Thoracic aorta (tissue), 2 donors: ENCODE measurements at places on chromosomes 12 and 14.

GRCh38 chr12:124752437-124753227, 111.0 kb downstream of the SCARB1 start:
- no peaks in the 10 kb centered on the region for H3K36me3 ChIP-seq
- peaks cover 21% of the 10 kb centered on the region for H3K4me1 ChIP-seq
- DNase-seq: no peak
- no peak overlapping the region for H3K4me3 ChIP-seq

DNA sequence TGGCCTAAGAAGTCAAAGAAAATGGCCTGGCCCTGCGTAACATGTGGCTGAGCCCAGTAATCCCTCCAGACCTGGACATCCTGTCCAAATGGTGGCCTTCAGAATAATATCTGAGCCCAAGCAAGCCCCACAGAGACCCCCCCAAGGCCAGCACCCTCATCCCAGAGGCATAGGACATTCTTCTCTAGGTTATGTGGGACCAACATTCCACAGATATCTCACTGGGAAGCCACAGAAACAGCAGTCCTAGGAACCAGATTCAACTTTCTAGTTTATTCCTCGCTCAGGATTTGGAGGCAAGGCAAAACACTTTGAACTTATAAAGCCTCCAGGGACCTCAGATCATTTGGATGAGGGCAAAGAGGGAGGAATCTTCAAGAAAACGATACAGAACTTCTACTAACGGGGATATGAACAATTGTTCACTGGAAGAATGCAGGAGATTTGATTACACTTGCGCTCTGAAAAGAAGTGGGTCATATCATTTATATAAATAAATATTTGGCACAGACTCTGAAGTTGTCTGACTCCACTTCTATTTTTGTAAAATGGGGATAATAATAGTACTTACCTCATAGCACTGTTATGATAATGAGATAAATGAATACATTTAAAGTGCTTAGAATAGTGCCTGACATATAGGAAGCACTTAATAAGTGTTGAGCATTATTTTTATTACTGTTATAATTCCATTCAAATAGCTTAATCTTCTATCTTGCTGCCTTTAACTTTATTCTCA, 171.5 kb downstream of the NUAK1 start:
- H3K36me3 ChIP-seq: no peaks in the 10 kb centered on the region
- H3K27ac ChIP-seq: peak overlapping the region; percentile 90
- peak overlapping the region; percentile 18 for H3K4me3 ChIP-seq
- no peaks in the 10 kb centered on the region for H3K27me3 ChIP-seq
- peaks cover 25% of the 10 kb centered on the region for H3K4me1 ChIP-seq
- DNase-seq: no peak

DNA sequence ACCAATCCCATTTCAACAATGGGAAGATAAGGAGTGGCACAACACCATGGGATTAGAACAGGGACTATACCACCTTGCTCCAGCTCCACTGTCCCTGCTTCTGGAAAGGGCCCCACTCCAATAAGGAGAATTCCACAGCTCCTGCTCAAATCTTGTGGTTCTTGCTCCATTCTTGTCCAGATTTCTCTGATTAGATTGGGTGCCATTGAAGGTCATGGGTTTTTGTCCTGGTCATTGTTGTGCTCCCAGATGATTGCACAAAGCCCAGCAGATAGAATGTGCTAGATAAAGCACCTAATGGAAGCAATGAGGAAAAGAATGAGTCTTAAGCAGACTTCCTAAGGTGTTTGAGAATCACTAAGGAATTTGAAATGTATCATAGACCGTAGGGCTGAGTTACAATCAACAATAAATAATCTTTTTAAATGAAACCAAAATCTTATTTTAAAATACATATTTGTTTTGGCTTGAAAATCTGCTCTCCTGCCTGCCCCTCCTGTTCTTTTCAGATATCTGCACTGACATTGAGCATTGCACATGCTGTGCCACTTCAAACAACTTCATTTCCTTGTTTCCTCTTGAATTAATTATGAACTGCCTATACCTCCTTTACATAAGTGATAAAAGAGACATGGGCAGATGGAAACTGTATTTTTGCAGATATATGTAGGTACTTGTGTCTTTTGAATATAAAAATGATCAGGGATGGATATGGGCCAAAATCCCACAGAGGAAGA, 115.9 kb downstream of the FGD4 start:
- H3K4me3 ChIP-seq: no peak overlapping the region
- no peaks in the 10 kb centered on the region for H3K4me1 ChIP-seq
- H3K27ac ChIP-seq: no peak overlapping the region
- H3K27me3 ChIP-seq: no peaks in the 10 kb centered on the region
- no peaks in the 10 kb centered on the region for H3K36me3 ChIP-seq
- DNase-seq: no peak

- no peak for DNase-seq
- H3K27me3 ChIP-seq: no peaks in the 10 kb centered on the region
- no peaks in the 10 kb centered on the region for H3K4me1 ChIP-seq
- no peaks in the 10 kb centered on the region for H3K36me3 ChIP-seq
- H3K4me3 ChIP-seq: no peak overlapping the region
- no peak overlapping the region for H3K27ac ChIP-seq
Measured at GRCh38 chr14:101037021-101037817, 133.7 kb upstream of the RTL1 start.

DNA sequence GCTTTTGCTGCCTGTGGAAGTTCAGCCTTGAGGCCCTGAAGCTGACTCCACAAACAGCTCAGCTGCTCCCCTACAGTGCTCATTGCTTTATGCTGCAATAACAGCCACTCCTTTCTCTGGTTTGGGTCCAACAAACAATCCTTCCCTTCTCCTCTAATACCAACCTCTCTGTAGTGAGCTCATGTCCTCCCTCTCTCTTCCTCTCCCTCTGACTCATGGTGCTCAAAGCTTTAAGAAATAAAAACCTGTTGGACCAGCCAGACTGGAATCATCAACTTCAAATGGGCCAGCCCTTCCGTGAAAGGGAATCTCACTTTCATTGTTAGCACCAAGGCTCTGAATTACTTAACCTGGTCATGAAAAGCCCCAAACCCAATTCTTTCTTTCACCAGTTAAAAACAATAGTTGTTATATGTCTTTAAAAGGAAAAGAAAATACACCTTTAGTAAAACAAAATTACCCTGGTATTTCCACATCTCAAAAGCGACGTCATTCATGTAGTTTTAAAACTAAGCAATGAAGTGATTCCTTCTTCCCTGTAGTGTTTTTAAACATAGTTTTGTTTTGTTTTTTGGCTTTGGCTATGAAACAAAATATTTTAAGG, 126.4 kb downstream of the DUSP6 start:
- DNase-seq: no peak
- peak overlapping the region; percentile 52 for H3K4me3 ChIP-seq
- H3K27me3 ChIP-seq: no peaks in the 10 kb centered on the region
- H3K27ac ChIP-seq: peak overlapping the region; percentile 38
- no peaks in the 10 kb centered on the region for H3K36me3 ChIP-seq

GRCh38 chr12:42969355-42969754, 379.8 kb upstream of the PRICKLE1 start:
- no peaks in the 10 kb centered on the region for H3K36me3 ChIP-seq
- no peak overlapping the region for H3K27ac ChIP-seq
- DNase-seq: no peak
- H3K4me1 ChIP-seq: no peaks in the 10 kb centered on the region
- no peaks in the 10 kb centered on the region for H3K27me3 ChIP-seq
- H3K4me3 ChIP-seq: no peak overlapping the region

DNA sequence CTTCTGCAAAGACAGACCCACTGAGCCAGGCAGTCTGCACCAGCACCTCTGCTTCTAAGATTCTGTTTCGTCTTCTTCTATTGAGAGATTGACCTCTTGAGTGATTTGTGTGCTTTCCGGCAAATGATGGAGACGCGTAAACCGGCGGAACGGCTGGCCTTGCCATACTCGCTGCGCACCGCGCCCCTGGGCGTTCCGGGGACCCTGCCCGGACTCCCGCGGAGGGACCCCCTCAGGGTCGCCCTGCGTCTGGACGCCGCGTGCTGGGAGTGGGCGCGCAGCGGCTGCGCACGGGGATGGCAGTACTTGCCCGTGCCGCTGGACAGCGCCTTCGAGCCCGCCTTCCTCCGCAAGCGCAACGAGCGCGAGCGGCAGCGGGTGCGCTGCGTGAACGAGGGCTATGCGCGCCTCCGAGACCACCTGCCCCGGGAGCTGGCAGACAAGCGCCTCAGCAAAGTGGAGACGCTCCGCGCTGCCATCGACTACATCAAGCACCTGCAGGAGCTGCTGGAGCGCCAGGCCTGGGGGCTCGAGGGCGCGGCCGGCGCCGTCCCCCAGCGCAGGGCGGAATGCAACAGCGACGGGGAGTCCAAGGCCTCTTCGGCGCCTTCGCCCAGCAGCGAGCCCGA, 703 bp downstream of the ASCL4 start:
- no peak for DNase-seq
- H3K27me3 ChIP-seq: no peaks in the 10 kb centered on the region
- no peak overlapping the region for H3K27ac ChIP-seq
- no peaks in the 10 kb centered on the region for H3K4me1 ChIP-seq
- H3K36me3 ChIP-seq: no peaks in the 10 kb centered on the region

DNA sequence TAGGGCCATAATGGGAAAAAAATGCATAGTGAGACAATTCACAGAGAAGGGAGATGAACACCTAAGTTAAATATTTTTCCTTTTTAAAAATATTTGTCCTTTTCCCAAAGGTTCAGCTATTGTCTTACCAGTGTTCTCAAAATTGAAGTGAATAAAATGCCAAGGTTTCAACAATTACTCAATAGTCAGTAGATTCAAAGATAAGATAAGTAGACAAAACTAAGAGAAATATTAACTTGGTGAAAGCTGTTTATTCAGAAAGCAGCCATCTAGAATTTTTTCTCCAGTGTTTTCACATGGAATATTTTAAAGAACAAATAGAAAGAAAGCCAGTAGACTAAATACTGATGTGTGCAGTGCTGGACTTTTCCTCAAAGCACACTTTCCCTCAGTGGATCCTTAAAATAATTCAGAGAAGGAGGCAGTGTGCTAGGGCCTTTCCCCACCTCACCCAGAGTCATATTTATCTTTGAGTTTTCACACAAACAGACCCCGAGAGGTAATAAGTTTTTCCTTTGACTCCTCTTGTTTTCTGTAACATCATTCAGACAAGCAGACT, 144.5 kb upstream of the PLEKHG7 start:
- H3K27me3 ChIP-seq: no peaks in the 10 kb centered on the region
- H3K4me3 ChIP-seq: no peak overlapping the region
- H3K27ac ChIP-seq: no peak overlapping the region

DNA sequence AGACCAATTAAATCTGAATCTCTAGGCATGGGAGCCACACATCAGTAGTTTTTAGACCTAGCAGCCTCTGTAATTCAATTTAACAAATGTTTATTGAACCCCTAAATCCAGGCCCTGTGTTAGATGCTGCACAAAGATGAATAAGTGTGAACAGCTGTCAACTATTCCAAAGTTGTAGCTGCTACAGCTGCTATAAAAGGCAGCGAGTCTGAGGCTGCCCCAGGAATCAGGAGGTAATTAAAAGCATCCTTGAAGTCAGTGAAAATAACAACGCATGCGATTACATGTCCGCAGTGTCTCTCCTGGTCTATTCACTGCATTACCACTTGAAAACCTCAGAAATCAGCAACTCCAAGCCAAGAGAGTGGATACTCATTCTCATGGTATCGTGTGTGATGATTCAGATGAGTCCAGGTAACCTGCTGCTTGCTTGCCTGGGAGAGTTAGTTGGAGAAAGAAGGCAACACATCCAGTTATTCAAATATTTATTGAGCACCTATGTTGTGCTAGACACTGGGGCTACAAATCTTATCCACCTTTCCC, 34.9 kb upstream of the DDHD1 start:
- DNase-seq: no peak
- no peak overlapping the region for H3K27ac ChIP-seq
- no peaks in the 10 kb centered on the region for H3K36me3 ChIP-seq
- H3K4me1 ChIP-seq: no peaks in the 10 kb centered on the region
- H3K4me3 ChIP-seq: no peak overlapping the region
- H3K27me3 ChIP-seq: no peaks in the 10 kb centered on the region

- no peak for DNase-seq
- H3K4me3 ChIP-seq: peak overlapping the region; percentile 21
- no peaks in the 10 kb centered on the region for H3K36me3 ChIP-seq
- peaks cover 96% of the 10 kb centered on the region for H3K4me1 ChIP-seq
- H3K27ac ChIP-seq: peak overlapping the region; percentile 83
Measured at GRCh38 chr12:113239288-113239771, 18.1 kb downstream of the TPCN1 start.

DNA sequence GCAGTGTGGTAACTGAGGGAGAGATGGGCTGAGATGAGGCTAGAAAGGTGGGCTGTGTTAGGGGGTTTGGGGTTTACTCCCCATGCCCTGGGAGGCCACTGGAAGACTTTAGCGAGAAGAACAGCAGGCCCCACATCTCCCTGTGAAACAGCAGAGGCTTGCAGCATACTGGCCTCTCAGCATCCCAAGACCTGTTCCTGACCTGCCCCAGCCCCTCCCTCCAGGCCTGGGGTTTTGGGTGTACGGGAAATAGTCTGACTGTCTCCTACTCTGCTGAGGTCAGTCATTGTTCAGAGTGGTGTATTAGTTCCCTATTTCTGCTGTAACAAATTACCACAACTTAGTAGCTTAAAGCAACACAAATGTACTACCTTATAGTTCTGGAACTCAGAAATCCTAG, 103.5 kb upstream of the HIF1A start:
- H3K27me3 ChIP-seq: no peaks in the 10 kb centered on the region
- H3K4me1 ChIP-seq: peaks cover 36% of the 10 kb centered on the region
- no peak for DNase-seq
- H3K36me3 ChIP-seq: no peaks in the 10 kb centered on the region
- no peak overlapping the region for H3K27ac ChIP-seq

DNA sequence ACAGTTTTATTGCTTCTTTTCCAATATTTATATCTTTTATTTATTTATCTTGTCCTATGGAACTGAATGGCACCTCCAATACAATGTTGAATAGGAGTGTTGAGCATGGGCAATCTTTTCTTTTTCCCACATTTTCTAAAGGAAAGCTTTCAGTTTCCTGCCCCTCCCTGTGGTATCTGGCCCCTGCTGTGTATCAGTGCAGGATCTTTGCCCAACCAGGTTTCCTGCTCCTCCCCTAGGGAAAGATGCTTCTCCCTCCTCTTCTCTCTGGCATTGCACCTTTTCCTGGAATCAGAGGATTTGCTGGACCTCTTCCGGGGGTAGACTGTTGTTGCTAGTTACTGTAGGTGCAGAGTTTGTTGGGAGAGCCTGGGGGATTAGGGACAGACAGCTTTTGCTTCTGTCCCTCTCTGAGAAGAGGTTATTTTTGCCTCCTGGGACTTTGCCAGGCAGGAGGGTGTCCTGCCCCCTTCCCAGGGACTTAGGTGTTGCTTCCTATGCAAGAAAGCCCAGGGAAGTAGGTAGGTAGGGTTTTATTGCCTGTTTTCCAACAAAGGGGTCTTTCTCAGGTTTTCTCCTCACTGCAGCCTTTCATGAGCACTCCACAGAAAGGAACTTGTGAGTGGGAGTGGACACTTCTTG, 67.6 kb downstream of the POLR3B start:
- no peak overlapping the region for H3K27ac ChIP-seq
- H3K4me1 ChIP-seq: no peaks in the 10 kb centered on the region
- no peaks in the 10 kb centered on the region for H3K27me3 ChIP-seq
- H3K36me3 ChIP-seq: no peaks in the 10 kb centered on the region
- no peak overlapping the region for H3K4me3 ChIP-seq
